ENCODE measurements at places on chromosomes 4 and X. TPM values are rescaled to one million over a fixed set of nuclear protein-coding genes. Genes with fewer than 3 reads are reported as not detected.

DNA sequence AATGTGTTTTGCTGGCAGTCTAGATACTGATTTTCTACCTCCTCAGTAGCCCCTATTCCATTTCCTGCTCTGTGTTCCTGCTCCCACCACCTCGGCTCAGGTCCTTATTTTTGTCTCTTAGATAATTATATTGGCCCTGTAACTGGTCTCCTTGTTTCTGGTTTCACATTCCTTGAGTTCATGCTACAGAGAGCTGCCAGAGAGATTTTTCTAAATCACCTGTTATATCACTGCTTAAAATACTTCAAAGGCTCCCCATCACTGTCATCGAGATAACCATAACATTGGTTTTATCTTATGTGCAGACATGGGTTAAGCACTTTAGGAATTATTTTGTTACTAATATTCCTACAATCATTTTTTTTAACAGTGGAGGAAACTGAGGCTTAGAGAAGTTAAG lies 9.6 kb downstream of the SYNPO2 start:
- DNase-seq, result no peak

GAGE12F gene
- not detected for total RNA-seq

C4orf46 gene
- total RNA-seq, result 7.0 TPM

DNA sequence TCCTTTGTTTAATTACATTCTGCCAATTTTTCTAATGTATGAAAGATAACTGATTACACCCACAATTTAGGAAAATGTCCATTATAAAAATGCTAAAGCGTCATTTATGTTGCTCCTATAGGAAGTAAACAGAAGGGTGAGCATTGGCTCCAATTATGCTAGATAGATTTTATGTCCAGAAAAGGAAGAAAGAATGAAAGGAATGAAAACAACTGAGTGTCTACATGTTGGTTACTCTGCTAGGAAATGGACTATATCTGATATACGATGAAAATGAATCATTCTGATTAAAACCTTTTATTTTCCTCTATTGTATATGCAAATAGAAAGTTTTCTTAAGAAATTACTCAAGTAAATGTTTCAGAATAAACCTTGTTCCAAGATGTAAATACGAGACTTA lies 1.6 kb downstream of the ENAM start:
- no peak for DNase-seq

TXLNG gene
- 11.7 TPM for total RNA-seq

GRCh38 chr4:101127176-101127790 lies 220.0 kb downstream of the PPP3CA start:
- DNase-seq, result no peak

DNA sequence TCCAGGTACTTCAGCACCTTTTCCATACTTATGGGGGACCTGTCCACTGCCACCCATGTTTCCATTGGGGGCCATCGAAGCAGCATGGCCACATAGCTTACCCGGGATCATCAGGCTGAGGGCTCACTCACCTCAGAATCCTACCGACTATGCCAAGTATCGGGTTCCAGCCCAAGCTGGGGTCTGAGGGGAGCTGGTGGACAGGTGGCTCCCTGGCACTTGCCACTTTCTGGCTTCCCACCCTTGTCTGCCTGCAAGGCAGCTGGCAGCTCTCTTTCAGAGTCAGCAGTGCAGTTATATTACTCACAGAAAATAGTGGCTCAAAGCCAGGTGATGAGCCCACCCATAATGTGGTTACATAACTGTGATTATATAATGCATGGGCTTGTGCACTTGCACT lies 1153.8 kb downstream of the STIM2 start:
- DNase-seq, result no peak

OCRL gene
- total RNA-seq, result 37.2 TPM

DNA sequence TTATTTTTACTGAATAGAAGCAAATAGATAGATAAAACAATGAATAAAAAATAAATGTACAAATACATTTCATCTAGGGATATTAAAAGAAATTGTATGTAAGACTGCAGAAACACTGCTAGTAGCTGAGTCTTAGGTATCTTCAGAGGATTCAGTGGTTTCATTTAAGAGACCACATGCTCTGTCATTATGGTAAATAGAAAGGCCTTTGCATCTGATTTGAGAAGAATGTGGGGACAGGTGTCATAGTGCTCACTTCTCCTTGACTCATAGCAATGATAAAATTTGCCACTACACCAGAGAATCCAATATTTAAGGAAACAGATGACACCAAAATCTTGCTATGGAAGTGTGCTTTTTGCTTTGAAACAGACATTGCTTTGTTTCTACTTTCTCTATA lies 59.8 kb upstream of the PPP1R2C start:
- DNase-seq, result no peak

GRCh38 chr4:94976371-94977011 lies 218.7 kb downstream of the BMPR1B start:
- no peak for DNase-seq

FHDC1 gene
- total RNA-seq, result 2.5 TPM

RBMXL3 gene
- total RNA-seq, result not detected

FAM50A gene
- 47.5 TPM for total RNA-seq

DNA sequence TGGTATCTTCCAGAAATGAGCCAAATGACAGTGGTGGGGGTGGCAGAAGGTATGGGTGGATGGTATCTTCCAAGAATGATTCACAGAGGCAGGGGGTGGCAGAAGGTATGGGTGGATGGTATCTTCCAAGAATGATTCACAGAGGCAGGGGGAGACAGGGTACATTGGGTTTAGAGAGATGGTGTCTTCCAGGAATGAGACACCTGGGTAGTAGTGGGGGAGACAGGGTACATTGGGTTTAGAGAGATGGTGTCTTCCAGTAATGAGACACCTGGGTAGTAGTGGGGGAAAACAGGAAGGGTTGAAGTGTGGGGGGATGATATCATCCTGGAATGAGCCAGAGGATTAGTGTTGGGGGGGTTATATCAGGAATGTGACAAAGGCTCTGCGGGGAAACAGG lies 62.0 kb downstream of the MAOA start:
- no peak for DNase-seq

DNA sequence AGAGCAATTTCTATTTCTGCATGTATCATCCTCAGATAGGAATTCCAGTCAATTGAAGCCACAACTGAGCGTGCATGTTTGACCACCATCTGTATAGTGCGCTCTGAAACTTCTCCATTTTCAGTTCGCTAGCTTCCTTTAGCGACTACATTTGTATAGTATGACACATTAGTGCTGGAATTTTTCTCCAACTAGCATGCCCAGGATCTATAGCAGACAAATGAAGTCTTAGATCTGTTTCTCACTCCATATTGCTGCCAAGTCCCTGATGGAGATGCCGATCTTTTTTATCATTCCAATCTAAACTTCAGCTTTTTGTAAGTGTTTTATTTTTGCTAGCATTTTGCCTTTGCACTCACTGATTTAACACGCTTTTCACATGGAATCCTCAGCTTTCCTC lies 774.8 kb upstream of the TENM3 start:
- no peak for DNase-seq

DNA sequence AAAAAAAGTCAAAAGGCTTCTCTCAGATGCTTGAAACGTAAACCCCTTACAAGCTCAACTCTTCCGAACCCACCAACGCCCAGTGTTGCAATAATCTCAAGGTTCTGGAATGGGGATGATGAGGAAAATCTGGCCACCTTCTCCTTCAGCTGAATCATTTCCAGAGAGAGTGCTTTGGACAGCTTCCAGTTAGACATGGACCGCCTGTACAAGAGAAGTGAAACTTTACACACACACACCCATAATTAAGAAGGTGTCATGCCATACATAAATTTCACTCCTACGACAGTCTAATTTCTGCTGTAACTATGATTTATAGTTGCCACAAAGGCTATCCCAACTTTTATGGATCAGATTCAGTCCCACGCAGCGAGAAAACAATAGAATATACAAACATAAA lies 72.3 kb downstream of the PRKG2 start:
- DNase-seq, result no peak

DNA sequence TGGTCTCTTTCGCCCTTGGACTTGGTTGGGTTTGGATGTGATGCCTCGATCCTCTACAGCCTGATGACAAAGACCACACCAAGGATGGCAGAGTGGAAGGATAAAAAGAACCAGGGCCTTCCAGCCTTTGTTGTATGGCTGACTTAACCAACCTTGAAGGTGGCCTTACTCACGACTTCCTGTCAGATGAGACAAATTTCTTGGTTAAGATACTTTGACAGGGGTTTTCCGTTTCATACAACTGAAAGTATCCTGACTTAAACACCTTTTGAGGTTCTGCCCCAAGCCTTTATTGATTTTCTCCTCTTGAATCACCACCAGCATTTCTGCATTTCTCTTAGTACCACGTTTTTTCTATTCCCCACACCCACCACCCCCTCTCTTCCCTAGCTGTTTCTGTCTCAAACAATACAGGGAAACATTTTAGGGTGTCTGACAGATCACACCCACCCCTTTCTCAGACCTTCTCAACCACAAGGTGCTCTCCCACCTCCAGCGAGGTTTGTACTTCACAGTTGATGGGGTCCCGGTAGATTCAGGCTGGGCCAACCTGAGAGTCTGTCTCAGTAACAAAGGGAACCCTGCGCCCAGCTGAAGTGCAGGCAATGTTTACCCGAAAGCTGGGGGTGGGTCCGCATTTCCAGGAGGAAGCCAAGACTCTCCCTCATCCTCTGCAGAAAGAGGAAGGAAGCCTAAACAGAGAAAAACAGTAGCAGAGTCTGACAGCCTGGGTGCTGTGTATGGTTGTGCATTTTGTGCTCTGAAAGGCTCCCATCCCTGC lies 5.0 kb upstream of the TSPAN5 start:
- no peak for DNase-seq

- no peak for DNase-seq
Observed at GRCh38 chr4:135492439-135492838, 1290.8 kb upstream of the PABPC4L start.

CFAP99 gene
- total RNA-seq, result 0.20 TPM

LRCH2 gene
- 8.5 TPM for total RNA-seq

ZNF711 gene
- total RNA-seq, result 53.1 TPM

- DNase-seq, result peak; percentile 46
Observed at GRCh38 chr4:22389240-22389870, 126.5 kb downstream of the ADGRA3 start.

SLC16A2 gene
- total RNA-seq, result 35.3 TPM

EGF gene
- 1.8 TPM for total RNA-seq

INTS6L gene
- total RNA-seq, result 20.7 TPM

SHISA3 gene
- 0.99 TPM for total RNA-seq

DNA sequence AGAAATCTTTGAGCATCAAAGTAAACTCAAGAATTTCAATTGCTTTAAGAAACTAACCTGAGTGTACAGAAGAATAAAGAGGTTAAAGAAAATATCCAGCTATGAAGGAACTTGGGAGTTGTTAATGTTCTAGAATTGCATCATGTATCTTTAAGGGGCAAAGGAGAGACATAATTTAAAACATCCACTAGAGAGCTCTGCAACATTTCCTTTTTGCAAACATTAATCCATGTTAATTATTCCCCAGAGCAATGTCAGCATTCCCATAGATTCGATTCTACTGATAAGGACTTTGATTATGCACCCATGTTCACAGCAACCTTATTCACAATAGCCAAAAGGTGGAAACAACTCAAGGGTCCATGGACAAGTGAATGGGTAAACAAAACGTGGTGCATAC lies 80.2 kb upstream of the SORBS2 start:
- DNase-seq, result no peak

GRCh38 chr4:76441881-76442280 lies 6.9 kb downstream of the SHROOM3 start:
- DNase-seq, result no peak

DNA sequence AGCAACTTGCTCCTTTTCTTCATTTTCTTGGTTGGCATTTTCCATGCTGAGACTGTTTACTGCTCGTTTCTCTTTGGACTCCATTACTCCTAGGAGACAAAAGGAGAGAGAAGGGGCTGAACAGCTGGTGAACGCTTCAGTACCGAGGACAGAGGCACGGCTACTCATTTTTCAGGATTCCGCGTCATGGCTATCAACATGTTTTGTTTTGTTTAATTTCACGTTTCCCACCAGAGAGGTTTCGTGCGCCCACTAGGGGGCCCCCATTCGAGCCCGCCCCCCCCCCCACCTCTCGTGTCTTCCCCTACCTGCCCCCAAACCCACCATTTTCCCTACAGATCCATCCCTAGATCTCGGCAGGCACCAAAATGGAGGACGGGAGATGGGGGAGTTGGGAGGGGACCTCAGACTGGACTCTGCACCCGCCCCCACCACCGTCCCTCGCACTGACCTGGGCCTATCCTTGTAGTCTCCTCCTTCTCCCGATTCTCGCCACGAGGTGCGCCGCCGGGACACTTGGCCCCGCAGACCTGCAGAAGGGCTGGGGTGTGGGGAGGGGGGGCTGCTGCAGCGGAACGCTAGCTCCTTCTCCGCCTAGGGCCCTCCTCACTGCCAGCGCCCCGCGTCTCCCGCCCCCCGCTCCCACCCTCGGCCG lies 653 bp downstream of the BEX1 start:
- DNase-seq, result peak; percentile 31

- DNase-seq, result no peak
Observed at GRCh38 chr4:146275370-146275769, 61.0 kb downstream of the REELD1 start.

ZNF732 gene
- total RNA-seq, result 1.4 TPM

FAM184B gene
- total RNA-seq, result 6.8 TPM

CLNK gene
- total RNA-seq, result 0.10 TPM

- DNase-seq, result peak; percentile 62
Observed at GRCh38 chr4:114378305-114378903, 220.2 kb upstream of the UGT8 start.

Data from spinal cord (tissue), 10 donors.